ENCODE measurements at places on chromosomes 11 and 22.
A peak's percentile ranks its signal among the peaks of the same experiment; 100 is the strongest.

GRCh38 chr22:29821291-29822016 is 16.6 kb downstream of the ASCC2 start:
- DNase-seq = peak; percentile 62

GRCh38 chr11:63444160-63444559 is 46.8 kb downstream of the PLAAT5 start:
- DNase-seq = no peak

- no peak for DNase-seq
Observed at GRCh38 chr11:83717537-83717936, 431.4 kb upstream of the CCDC90B start.

GRCh38 chr22:36160499-36160942 is at the start of gene APOL3:
Gene APOL3 (minus strand): TSS chr22:36160755. CDS start chr22:36149055, 11,700 bp downstream.
- DNase-seq = peak; percentile 42

- no peak for DNase-seq
Observed at GRCh38 chr11:61828379-61828628, 204 bp downstream of the FADS2 start.

GRCh38 chr22:19739448-19739895 is 16.1 kb downstream of the GP1BB start:
- DNase-seq = no peak

DNA sequence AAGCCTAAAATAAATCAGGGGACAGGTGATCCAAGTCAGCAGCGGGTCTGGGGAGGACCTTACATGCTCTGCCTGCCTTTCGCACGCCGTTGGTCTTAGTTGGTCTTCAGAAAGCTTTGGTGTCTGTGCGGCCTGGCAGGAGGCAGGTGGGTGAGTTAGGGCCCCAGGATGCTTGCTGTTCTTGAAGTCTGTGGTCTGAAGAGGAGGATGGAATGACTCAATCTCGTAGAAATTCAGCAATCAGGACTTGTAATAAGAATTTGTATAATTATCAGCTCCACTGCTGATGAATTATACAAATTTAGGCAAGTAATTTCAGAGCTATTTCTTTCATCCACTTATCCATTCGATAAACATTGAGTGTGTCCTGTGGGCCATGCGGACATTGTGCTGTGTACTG is 138.5 kb downstream of the FEZ1 start:
- DNase-seq = no peak

DNA sequence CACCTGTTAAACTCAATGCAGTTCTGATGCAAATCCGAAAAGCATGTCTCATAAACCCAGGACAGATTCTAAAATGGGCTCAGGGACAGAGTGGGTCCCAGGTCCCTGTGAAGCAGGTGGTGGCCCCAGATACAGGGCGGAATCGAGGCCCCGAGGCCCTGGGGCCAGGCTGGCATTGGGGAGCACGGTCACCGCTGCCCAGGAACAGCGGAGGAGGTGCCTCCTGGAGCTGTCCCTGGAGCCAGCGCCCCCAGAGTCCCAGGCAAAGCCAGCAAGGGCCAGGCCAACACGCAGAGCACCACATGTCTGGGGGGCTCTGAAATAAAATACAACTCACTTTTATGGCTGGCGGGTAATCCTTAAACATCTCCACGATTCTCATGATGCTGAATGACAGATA is 10.0 kb upstream of the TTLL8 start:
- no peak for DNase-seq

- peak; percentile 56 for DNase-seq
Observed at GRCh38 chr11:62555464-62556107, 9.0 kb upstream of the AHNAK start.

- DNase-seq = no peak
Observed at GRCh38 chr11:125081098-125081798, 18.1 kb downstream of the SLC37A2 start.

DNA sequence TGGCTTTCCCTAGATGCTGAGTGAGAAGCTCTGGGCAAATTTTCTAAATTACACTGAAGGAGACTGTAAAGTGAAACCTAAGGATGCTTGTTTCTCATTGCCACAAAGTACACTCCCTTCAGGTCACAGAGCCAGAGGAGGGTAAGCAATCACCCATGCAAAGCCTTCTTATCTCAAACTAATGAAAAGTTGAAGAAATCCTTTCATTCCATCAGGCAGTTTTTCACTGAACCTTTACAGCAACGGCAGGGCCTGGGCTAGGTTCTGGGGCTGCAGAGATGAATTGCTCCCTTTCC is 106.2 kb downstream of the RASSF10 start:
- no peak for DNase-seq

DNA sequence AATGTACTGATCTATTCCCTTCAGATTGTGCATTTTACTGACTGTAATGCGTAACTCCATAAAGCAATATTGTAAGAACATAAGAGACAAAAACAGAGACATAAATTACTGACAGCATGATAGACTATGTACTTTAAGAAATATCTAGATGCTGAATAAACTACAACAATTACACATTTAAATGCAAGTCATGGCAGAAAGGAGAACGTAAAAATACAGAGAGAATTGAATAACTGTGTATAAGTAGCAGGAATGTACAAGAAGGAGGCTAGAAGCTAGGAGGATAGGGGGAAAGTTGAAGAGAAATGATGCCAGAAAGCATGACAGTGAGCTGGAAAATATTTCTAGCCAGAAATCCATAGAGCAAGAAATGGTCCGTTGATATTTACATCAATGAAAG is 74.0 kb upstream of the FAM181B start:
- no peak for DNase-seq

- no peak for DNase-seq
Observed at GRCh38 chr11:65493367-65494176, 5.3 kb upstream of the MALAT1 start.

GRCh38 chr11:73330569-73331093 is 22.6 kb downstream of the ARHGEF17 start:
- no peak for DNase-seq

DNA sequence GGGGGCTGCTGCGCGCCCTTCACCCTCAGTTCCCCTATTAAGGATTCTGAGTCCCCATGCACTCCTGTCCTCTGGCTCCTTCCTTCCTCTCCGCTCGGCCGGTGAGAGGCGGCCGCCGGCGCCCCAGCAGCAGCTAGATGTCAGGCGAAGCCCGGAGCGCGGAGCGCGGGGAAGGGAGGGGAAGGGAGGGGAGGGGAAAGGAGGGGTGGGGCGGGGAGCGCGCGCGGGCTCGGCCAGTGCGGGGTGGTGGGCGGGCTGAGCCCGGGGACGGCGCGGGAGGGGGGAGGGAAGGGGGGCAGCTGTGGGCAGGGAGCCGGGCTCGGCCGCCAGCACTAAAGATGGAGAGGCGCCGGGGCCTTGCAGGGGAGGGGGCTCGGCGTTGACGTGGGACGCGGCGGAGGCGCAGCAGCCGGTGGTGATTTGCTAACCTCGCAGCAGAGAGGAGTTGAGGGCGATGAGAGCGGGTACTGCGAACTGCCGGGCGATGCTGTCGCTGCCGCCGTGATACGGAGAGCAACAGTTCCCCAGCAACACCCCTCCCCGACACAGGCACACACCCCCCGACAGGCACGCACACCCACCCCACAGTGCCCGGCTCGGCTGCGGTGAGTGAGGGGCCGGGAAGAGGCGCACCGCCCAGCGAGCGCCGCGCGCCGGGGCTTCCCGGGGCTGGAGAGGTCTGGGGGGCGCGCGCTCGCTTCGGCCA is at the start of gene ZBTB16:
Gene ZBTB16 (plus strand): TSS at position 434 of the 706 bp plus-strand sequence. CDS start 3,590 bp downstream, outside the sequence.
- DNase-seq = peak; percentile 35

DNA sequence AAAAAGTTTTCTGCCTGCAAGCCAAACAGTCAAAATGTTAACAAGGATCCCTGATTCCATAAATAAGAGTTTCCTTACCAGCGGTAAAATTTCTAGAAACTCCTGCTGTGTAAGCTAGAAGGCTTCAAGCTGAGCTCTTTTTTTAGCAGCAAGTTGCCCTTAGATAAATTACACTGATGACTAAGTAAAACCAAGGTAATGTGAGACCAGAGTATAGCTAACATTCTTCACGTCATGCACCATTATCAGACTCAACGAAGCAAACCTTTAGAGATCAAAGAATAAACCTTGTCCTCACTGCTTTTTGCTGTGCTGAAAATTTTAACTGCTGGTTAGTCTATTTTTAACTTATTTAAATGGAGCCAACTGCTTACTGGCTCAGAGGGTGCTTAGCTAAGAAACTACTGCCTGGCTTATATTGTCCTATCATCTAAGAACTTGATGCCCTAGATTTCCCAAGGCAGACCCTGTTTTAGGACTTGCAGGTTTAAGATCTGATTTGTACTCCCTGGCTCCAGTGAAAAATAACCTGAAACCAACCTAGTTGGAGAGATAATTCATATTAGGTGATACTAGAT is 900.7 kb downstream of the JRKL start:
- no peak for DNase-seq

DNA sequence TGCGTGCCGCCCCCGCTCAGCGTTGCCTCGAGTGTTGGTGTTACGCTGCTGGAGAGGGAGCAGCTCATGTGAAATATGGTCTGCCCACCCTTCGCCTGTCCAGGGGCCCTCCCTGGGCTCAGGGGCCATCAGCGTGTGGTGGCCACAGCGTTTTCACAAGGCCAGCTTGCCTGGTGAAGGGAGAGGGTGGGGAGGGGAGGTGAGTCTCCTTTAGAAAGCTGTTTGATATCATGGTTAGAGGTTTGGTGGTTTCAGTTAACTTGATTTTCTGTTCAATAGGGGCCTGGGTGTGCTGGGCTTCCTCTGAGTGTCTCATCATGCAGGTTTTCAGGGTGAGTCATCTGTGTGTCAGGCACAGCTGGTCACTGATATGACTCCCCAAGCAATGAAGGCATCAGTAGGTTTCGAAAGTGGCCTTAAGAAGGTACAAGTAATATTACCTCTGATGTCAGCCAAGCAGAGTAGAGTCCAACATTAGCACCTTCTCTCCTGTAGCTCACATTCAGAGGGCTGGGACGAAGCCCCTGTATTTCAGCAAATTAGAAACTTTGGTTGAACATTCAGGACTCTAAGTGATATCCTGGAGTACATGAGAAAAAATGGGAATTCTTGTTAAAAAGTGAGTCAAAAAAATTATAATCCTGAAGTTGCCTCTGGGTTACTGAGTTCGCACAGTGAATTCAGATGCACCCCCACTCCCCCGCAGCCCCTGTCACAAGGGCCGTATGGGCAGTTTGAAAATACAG is 172.5 kb downstream of the TBC1D22A start:
- DNase-seq = peak; percentile 52

DNA sequence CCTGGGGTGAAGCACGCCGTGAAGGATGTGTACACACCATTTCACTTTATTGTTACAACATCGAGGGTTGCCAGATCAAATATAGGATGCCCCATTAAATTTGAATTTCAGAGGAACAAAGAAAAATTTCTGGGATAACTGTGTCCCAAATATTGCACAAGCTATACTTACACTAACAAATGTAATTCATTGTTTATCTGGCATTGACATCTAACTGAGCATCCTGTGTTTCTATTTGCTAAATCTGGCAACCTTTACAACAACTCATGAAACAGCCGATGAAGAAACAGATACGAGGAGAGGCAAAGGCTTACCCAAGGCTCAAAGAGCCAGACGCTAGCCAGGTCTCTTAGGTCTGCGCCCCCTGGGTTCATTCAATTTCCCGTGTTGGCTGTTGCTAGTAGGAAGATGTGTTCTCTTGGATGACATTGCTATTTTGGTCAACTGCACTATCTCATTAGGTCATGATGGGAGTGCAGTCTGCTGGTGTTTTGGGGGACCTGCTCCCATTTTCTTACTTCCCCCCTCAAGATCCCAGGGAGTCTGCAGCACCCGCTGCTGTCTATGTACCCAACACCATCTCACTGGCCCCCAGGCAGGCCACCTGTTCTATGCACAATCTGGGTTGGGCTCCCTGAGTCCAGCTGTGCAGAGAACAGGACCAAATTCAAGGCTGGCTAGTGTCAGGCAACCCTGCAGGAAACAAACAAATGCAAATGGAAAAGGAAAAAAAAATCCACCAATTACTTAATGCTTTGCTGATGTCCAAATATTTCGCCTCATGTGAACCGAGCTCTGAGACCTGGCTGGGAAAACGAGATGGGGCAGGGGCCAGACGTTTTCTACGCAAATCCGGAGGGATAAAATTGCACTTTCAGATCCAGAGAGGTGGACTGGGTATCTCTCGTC is 560.9 kb downstream of the MIAT start:
- no peak for DNase-seq

DNA sequence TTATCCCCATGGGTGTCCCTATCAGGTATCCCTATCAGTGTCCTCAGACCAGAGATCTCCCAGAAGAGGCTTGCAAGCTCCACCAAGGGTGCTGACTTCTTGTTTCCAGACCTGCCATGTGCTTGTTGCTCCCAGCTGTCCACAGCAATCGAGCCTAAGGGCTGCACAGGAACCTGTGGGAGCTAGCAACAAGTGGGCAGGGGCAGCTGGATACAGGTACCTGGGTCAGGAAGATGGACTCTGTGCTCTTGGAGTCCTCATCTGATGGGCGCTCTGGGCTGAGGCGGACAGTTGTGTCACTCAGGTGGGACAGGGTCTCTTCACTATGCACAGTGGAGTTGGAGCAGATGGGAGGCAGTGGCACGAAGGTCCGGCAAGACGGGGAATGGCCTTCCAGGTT is 99.2 kb downstream of the RNF169 start:
- DNase-seq = no peak

DNA sequence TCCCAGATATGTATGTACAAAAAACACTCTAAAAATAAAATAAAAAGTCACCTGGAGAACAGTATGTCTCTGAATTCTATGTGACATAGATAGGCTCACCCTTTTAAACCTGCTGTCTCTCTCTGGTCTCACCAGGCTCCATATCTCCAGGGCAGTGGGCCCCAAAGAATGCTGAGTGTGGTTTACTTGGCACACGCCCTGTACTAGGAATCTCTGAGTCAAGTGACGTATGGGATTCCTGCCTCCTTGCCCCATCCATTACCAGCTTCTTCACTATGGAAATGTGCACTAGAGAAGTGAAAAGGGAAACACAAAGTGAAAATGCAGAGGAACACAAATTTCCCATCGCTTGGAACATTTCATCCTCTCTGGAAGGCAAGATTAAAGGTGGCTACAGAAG is 722.2 kb upstream of the TENM4 start:
- DNase-seq = no peak

GRCh38 chr22:38789606-38790005 is 4.3 kb downstream of the DNAL4 start:
- no peak for DNase-seq

DNA sequence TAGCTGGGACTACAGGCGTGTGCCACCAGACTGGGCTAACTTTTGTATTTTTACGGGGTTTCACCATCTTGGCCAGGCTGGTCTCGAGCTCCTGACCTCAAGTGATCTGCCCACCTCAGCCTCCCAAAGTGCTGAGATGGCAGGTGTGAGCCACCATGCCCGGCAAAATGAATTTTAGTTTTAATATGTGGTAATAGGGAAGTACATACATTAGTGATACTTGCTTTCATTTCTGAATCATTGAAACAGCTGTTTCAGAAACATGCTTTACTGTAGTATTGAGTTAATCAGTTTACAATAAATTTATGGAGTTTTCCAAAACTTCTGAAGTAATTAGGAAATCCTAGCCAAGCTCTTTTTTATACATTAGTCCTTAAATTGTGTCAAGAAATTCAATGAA is 15.6 kb downstream of the PCF11 start:
- no peak for DNase-seq

GRCh38 chr11:43689167-43689566 is 8.6 kb downstream of the HSD17B12 start:
- no peak for DNase-seq

Data from stimulated activated CD4-positive, alpha-beta T cell treated with anti-CD3 and anti-CD28 coated beads, Interleukin-1b, Interleukin-23, amount 100 ng/mL, for 48 hours (primary cell).